Effector memory CD8-positive, alpha-beta T cell (primary cell): ENCODE measurements at places on chromosomes 2 and 18.

GRCh38 chr2:8453904-8454302 is 228.0 kb upstream of the ID2 start:
- peaks cover 6% of the 10 kb centered on the region for H3K36me3 ChIP-seq
- H3K4me1 ChIP-seq, result peaks cover 20% of the 10 kb centered on the region
- no peaks in the 10 kb centered on the region for H3K27me3 ChIP-seq
- no peak overlapping the region for H3K27ac ChIP-seq
- H3K4me3 ChIP-seq, result no peak overlapping the region

GRCh38 chr2:196266351-196266750 is 95.0 kb upstream of the STK17B start:
- no peak overlapping the region for H3K4me3 ChIP-seq
- H3K27ac ChIP-seq, result peak overlapping the region; percentile 13
- H3K27me3 ChIP-seq, result no peaks in the 10 kb centered on the region
- H3K4me1 ChIP-seq, result peaks cover 53% of the 10 kb centered on the region

- H3K4me1 ChIP-seq, result no peaks in the 10 kb centered on the region
- no peaks in the 10 kb centered on the region for H3K36me3 ChIP-seq
- peaks cover 19% of the 10 kb centered on the region for H3K27me3 ChIP-seq
- DNase-seq, result no peak
- no peak overlapping the region for H3K4me3 ChIP-seq
Measured at GRCh38 chr2:217977840-217978535, 24.8 kb downstream of the TNS1 start.

- peaks cover 3% of the 10 kb centered on the region for H3K36me3 ChIP-seq
- peaks cover 15% of the 10 kb centered on the region for H3K27me3 ChIP-seq
- no peak overlapping the region for H3K27ac ChIP-seq
- no peak for DNase-seq
Measured at GRCh38 chr2:27724905-27725701, 46.4 kb upstream of the MRPL33 start.

DNA sequence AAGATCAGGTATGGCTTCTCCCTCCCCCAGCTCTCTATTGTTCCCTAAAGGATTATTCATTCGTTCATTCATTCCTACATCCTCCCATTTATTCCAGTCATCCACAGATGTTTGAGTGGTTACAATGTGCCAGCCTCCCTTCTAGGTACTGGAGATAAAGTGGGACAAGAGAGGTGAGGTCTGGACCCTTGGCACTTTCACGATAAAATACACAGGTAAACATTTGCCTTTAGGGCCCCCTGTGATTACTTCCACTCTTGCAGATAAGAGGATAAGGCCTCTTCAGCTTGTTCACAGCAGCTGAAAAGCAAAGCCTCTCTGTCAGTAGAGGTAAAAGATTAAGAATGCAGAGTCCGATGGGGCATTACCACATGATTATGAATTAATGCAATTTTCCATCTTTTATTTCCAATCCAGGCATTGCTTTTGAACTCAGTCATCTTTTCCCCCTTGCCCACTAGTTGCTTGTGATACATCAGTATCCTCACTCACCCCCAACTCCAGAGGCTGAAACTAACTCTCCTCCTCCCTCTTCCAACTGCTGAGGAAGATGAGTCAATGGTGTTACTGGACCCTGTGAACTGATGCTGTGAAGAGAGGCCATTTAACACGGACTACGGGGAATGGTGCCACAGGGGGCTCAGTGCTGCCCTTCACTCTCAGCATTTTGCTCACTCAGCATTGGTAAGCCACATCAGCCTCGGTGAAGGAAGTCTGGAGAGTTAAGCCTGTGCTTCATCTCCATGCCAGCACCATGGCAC is 1.1 kb upstream of the DPP4 start:
- H3K27me3 ChIP-seq, result peaks cover 18% of the 10 kb centered on the region
- peak overlapping the region; percentile 86 for H3K4me3 ChIP-seq

DNA sequence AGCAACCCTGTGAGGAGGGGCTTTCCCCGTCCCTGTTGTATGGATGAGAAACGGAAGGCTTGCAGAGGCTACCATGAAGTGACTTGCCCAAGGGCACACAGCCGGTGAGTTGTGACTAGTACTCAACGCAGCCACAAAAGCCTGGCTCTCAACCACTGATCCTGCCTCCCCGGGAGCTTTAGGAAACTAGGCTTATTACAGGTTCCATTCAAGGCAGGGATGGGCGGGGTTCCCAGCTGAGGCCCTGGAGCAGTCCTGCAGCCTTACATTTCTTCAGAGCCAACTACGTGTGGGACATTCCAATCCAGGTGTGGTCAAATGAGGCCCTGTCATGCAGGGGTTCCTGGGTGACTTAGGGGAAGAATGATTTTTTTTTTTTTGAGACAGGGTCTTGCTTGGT is 59.6 kb downstream of the MEX3C start:
- H3K27ac ChIP-seq, result no peak overlapping the region
- no peaks in the 10 kb centered on the region for H3K36me3 ChIP-seq
- no peak for DNase-seq
- no peak overlapping the region for H3K4me3 ChIP-seq
- H3K27me3 ChIP-seq, result no peaks in the 10 kb centered on the region
- peaks cover 4% of the 10 kb centered on the region for H3K4me1 ChIP-seq

DNA sequence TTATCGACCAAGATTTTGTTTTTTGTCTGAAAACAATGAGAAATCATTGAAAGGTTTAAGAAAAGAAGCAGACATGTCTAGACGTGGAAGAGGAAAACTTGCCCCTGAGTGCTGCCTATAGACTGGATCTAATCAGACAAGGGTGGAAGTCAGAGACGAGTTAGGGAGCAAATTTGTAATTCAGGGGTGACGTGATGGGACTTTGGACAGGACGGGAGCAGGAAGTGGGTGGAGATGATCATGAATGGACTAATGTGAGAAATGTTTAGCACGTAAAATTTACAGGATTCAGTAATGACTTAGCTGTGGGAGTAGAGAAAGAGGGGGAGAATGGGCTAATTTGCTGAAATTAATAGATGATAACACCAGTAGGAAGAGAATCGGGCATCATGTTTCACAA is 117.0 kb upstream of the EPHA4 start:
- no peaks in the 10 kb centered on the region for H3K36me3 ChIP-seq
- H3K27ac ChIP-seq, result no peak overlapping the region
- no peak overlapping the region for H3K4me3 ChIP-seq

- no peaks in the 10 kb centered on the region for H3K4me1 ChIP-seq
- no peak overlapping the region for H3K27ac ChIP-seq
- no peak for DNase-seq
- no peaks in the 10 kb centered on the region for H3K27me3 ChIP-seq
Measured at GRCh38 chr18:24369426-24369825, 28.2 kb downstream of the OSBPL1A start.

GRCh38 chr18:32920796-32921787 is 148.3 kb upstream of the KLHL14 start:
- H3K4me3 ChIP-seq, result no peak overlapping the region
- H3K27ac ChIP-seq, result no peak overlapping the region
- no peaks in the 10 kb centered on the region for H3K4me1 ChIP-seq

GRCh38 chr2:60794271-60794863 is 38.3 kb downstream of the PAPOLG start:
- H3K4me1 ChIP-seq, result peaks cover 27% of the 10 kb centered on the region
- H3K4me3 ChIP-seq, result no peak overlapping the region
- peaks cover 77% of the 10 kb centered on the region for H3K36me3 ChIP-seq
- DNase-seq, result no peak
- H3K27me3 ChIP-seq, result no peaks in the 10 kb centered on the region

- peaks cover 4% of the 10 kb centered on the region for H3K4me1 ChIP-seq
- no peaks in the 10 kb centered on the region for H3K27me3 ChIP-seq
- H3K36me3 ChIP-seq, result no peaks in the 10 kb centered on the region
- H3K4me3 ChIP-seq, result no peak overlapping the region
- DNase-seq, result no peak
Measured at GRCh38 chr2:168723275-168723899, 79.0 kb upstream of the NOSTRIN start.

- H3K4me3 ChIP-seq, result no peak overlapping the region
- H3K27me3 ChIP-seq, result peaks cover 16% of the 10 kb centered on the region
- H3K4me1 ChIP-seq, result no peaks in the 10 kb centered on the region
Measured at GRCh38 chr2:231684314-231685223, 23.8 kb upstream of the PTMA start.

GRCh38 chr2:207165121-207166038 is at the start of gene KLF7:
Gene KLF7, minus strand, starts transcription at chr2:207165948. Its CDS starts 380 bp downstream, at chr2:207165568.
- H3K27ac ChIP-seq, result peak within 1 kb of the TSS; percentile 94
- H3K4me3 ChIP-seq, result peak within 1 kb of the TSS; percentile 81
- peaks cover 43% of the 10 kb centered on the region for H3K27me3 ChIP-seq
- peak; percentile 15 for DNase-seq
- peaks cover 10% of the 10 kb centered on the region for H3K36me3 ChIP-seq

GRCh38 chr2:217288472-217289063 is 428.7 kb upstream of the TNP1 start:
- no peaks in the 10 kb centered on the region for H3K36me3 ChIP-seq
- no peak overlapping the region for H3K4me3 ChIP-seq
- H3K27me3 ChIP-seq, result no peaks in the 10 kb centered on the region
- no peaks in the 10 kb centered on the region for H3K4me1 ChIP-seq
- no peak for DNase-seq

GRCh38 chr18:79681484-79682387 is 2.1 kb downstream of the CTDP1 start:
- DNase-seq, result peak; percentile 62
- peaks cover 56% of the 10 kb centered on the region for H3K36me3 ChIP-seq
- H3K27me3 ChIP-seq, result no peaks in the 10 kb centered on the region

DNA sequence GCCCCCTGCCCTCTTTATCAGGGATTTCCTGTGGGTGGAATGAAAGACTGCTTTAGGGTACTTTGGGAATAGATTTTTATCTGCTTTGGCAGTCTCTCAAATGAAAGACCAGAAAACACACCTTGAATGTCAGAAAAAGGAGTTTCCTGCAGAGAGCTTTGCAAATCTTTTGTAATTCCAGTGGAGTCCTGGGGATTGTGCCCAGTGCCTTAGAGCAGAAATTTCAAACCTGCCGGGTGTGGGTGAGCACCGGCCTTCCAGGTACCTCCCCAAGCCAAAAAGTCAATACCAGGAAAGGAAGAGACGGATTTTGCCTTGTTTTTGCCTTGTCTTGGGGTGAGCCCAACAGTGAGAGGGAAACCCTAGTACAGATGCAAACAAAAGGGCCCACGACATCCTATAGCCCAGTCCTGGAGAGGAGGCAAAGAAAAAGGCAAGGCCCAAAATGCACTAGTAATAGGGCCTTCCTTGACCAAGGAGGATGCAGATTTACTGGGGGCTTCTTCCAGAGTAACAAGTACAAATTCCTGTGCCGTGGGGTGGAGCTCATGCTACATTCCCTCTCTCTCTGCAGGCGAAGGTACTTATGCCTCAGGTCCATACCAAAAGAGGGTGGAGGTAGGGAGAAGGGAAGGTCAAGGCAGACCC is 36.4 kb downstream of the FOXI3 start:
- H3K36me3 ChIP-seq, result no peaks in the 10 kb centered on the region
- H3K27ac ChIP-seq, result no peak overlapping the region
- DNase-seq, result no peak

DNA sequence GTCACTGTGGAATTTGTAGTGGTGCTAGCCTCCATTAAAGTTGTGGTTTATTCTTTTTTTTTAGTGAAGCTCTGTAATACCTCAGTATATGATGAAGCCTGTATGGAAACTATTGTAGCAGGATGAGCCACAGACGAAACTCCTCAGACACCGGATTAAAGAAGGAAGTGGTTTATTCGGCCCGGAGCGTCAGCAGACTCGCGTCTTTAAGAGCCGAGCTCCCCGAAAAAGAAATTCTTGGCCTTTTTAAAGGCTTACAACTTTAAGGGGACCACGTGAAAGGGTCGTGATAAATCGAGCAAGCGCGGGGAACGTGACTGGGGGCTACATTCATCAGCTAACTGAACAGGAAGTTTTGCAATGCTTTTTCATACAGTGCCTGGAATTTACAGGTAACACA is 8.1 kb upstream of the CCL20 start:
- H3K27ac ChIP-seq, result peak overlapping the region; percentile 94
- peak overlapping the region; percentile 5 for H3K4me3 ChIP-seq
- H3K27me3 ChIP-seq, result no peaks in the 10 kb centered on the region
- peaks cover 7% of the 10 kb centered on the region for H3K4me1 ChIP-seq

DNA sequence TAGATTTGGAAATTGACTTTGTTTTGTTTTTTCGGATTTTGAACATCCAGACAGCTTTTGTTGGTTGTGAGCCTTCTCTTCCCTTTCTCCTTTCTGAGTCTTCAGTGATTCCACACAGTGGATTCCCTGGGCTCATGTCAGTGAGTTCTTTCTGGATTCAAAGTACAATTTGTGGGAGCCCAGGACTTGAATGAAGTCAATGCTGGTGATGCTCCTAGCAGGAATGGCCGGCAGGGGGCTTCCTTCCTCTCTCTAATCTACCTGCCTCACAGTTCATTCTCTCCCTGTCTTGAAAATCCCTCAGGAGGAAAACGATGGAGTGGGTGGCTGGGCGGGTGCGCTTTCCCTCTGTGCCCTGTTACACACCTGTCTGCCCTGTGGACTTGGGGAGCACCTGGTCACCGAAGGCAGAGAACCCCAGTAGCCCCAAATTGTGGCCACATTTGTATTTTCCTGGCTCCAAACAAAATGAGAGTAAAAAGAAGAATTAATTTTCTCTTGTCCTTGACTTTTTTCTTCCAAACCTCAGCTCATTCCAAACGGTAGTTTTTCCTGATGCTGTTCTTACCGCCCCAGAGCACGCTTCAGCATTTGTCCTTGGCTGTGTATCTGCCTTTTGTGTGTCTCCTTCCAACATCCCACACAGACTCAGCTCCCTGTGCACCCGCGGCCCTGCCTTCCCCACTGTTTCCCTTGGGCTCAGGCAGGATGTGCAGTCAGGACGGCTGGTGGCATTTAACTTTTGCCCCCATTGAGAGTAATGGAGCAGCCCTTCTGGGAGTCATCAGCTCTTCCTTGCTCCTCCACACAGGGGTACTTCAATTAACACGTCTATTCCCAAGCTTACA is 86.6 kb downstream of the MARCO start:
- H3K36me3 ChIP-seq, result no peaks in the 10 kb centered on the region
- H3K27ac ChIP-seq, result no peak overlapping the region
- no peak for DNase-seq
- no peaks in the 10 kb centered on the region for H3K4me1 ChIP-seq

DNA sequence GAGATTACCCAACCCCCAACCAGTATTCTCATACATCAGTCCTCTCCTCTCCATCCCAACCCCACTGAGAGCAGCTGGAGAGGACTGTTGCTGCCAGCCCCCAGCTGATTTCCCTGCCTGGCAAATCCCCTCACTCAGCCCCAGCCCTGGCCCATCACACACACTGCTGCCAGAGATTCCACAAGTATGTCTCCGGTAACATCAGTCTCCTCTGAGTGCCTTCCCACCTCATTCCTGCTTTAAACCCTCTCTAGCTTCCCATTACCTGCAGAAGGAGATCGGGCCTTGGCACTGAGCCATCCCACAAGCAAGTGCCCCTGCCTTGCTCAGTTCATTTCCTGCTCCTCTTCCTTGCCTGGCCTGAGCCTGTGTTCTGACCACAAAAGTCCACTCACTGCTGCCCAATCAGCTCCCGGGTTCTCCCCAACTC is 50.6 kb upstream of the ZFP36L2 start:
- peaks cover 32% of the 10 kb centered on the region for H3K36me3 ChIP-seq
- DNase-seq, result no peak
- no peak overlapping the region for H3K4me3 ChIP-seq
- H3K4me1 ChIP-seq, result peaks cover 8% of the 10 kb centered on the region
